ENCODE measurements at places on chromosomes 7 and 10. TPM values are rescaled to one million over a fixed set of nuclear protein-coding genes. Genes with fewer than 3 reads are reported as not detected.

Gene ATE1
- 26.3 TPM for total RNA-seq

Gene AZGP1
- total RNA-seq: 0.76 TPM

Gene SRRM3
- 0.05 TPM for total RNA-seq

Gene FAM185A
- total RNA-seq: 8.2 TPM

Gene EZH2
- total RNA-seq: 36.0 TPM

Gene NUTM2D
- 3.3 TPM for total RNA-seq

Gene NUTM2E
- total RNA-seq: 0.42 TPM

Gene HPSE2
- 0.05 TPM for total RNA-seq

Gene DGKI
- 0.33 TPM for total RNA-seq

Gene CASTOR2
- total RNA-seq: 2.5 TPM

Gene TMEM140
- total RNA-seq: 4.3 TPM

Gene GHRHR
- 0.42 TPM for total RNA-seq

Gene HOXA5
- total RNA-seq: 0.24 TPM

Gene MICU1
- total RNA-seq: 21.2 TPM

Gene PNLIP
- 0.09 TPM for total RNA-seq

Gene EBLN1
- not detected for total RNA-seq

Gene MYL7
- total RNA-seq: 0.57 TPM

All from thymus (tissue), 14 donors.